ENCODE measurements at places on chromosomes 11 and 22. TPM values are rescaled to one million over a fixed set of nuclear protein-coding genes. Genes with fewer than 3 reads are reported as not detected.

Gene TIGD3
- 0.35 TPM for total RNA-seq

Gene IFITM10
- 0.35 TPM for total RNA-seq

Gene ACTN3
- 37.8 TPM for total RNA-seq

Gene ELFN2
- total RNA-seq: 1.5 TPM

Gene HEPHL1
- total RNA-seq: not detected
